ENCODE measurements at places on chromosomes 7 and 10. TPM values are rescaled to one million over a fixed set of nuclear protein-coding genes. Genes with fewer than 3 reads are reported as not detected.

DNA sequence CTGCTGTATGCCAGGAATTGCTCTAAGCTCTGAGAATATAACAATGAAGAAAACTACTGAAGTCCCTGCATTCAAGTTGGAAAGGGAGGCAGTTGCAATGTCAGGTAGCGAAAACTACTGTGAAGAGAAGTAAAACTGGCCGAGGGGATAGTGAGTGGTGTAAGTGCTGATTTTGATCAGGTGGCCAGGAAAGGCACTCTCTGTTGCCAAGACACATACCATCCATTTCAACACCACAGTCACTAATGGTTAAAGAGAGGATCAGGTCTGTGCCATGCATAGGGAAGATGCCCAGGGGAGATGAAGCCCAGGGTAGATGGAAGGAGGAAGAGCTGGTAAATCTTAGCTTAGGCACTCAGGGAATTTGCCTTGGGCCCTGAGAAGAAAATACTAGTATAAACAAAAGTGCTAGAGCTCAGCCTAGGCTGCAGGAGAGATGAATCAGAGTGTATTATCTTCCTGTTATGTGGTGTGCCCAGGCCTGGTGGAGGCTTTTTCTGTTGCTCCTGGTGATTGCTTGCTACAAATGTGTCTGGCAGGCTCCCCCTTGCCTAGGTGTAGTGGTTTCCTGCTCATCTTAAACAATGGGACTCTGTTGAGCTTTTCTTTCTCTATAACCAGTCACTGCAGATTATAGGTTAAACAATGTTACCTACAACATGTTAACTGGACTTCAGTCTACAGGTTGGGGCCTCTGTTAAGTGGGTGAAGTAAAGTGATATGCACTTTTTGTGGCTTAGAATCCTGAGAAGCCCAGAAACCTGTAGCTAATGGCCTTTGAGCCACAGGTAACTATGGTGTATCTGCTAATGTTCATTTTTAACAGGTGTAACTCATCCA, 125.5 kb downstream of the LRRC4 start:
- DNase-seq: no peak

- DNase-seq: peak; percentile 14
These were observed 8.1 kb downstream of the STK32C start for GRCh38 chr10:132299371-132300336.

DNA sequence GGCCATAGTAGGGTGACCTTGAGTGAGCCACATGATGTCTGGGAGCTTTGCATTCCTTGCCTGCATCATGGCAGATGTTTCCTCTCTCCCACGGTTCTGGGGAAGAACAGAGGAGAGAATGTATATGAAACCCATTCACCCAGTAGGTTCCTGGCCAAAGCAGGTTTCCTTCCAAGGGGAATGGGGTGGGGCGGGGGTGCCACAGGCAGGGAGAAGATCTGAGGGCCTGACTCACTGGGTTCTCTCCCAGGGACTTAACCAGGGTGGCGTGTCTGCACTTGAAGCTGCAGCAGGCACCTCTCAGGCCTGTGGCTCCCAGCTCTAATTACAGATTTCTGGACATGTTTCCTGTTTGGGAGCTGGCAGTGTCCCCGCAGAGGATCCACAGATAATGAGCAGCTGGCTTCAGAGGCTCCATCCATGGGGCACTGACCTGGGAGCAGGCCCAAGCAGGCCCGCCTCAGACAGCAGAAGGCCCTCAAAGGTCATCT, 50.2 kb upstream of the ZMIZ1 start:
- DNase-seq: no peak

Gene CTAGE4
- total RNA-seq: 7.3 TPM

Gene C10orf105
- 0.10 TPM for total RNA-seq

Gene ANXA8
- total RNA-seq: not detected

Gene TMEM168
- total RNA-seq: 29.1 TPM
